ENCODE measurements at places on chromosomes 5 and 9.
A peak's percentile ranks its signal among the peaks of the same experiment; 100 is the strongest.

DNA sequence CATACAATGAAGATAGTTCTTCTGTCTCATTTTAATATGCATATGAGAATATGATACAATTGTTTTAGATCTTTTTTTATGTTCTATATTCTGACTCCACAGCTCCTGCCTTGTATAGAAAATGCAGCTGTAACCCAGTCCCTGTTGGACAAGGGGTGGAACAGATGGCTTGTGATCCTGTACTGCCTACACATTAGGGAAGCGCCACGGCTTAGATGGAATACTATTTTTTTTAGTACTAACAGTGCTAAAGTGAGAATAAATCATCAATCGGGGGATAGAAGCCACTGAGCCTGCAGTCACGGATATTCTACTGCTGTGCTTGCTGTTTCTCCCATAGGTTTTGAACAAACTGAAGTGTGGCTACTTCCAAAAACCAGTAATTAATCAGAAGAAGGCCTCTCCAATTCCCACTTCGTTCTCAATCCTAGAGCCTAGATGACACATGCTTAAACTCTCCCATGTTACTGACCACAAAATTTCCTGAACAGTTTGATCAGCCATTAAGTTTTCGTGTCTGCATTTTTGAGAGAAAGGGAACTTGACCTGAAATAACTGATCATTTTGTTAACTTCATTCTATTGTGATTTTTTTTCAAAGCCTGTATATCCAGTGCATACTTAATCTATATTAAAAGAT lies 150.3 kb downstream of the CDH18 start:
- no peak for DNase-seq

- no peak for DNase-seq
Observed at GRCh38 chr9:123049589-123050222, 16.2 kb downstream of the GPR21 start.

DNA sequence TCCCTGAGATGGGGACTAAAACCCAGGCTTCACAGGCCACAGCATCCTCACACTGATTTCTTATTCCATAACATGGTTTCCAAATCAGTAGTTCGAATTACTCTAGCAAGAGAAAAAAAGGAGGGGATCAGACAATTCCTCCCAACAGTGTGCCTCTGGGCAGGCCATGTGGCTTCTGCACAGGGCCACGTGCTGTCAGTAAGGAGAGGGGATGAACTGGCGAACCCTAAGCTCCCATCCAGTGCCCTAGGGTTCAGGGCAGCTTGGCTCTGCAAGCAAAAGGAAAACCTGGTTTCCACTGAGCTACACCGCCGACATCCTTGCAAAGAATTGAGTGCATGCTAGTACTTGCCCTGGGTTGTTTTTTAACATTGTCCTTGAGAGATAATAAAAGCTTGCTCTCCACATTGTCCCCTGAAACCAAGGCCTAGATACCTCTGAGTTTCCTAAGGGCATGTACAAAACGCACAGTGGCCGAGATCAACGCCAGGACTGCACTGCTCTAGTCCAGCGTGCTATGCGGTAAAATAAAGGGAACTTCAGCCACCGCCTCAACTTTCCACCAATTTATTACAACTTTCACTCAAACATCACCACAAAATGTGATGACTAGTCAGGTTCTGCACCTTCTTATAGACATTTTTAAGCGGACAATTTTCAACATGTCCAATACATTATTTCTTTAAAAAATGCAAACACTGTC lies 4.5 kb downstream of the CAMSAP1 start:
- no peak for DNase-seq

DNA sequence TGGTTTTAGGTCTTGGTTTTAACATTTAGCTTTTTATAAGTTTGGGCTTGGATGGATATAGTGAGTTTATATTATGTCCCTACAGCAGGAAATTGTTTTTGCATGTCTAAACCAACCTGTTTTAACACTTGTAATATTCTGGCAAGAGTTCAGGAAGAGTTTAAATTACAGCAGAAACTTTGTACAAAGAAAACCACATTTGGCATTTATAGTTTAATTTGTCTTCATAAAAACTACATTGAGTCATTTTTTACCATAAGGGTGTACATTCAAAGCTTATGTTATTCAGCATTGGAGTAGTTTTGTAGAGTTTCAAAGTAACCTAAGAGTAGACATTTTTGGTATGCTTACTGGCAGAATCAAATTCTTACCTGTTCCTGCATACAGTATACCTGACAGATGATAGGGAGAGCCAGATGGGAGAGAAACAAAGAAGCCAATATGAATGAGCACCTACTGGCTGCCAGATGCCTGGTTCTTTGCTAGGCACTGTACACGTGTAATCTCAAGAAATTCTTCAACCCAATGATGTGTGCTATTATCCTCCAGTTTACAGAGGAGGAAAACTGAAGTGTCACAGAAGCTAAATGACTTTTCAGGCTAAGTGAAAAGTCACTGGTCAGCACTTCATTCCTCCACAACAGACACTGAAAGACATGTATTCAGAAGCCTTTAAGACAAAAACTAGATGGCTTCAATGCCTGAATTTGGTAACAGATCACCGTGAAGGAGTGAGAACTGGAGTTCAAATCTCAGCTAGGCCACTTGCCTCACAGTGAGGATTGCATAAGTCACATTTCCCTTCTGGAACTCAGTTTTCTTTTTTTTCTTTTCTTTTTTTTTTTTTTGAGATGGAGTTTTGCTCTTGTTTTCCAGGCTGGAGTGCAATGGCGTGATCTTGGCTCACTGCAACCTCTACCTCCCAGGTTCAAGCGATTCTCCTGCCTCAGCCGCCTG lies 25.9 kb upstream of the ECM2 start:
- DNase-seq = peak; percentile 14

- DNase-seq = no peak
Observed at GRCh38 chr9:134969156-134970045, 51.7 kb upstream of the FCN1 start.

- DNase-seq = no peak
Observed at GRCh38 chr9:80507611-80508010, 935.8 kb downstream of the TLE4 start.

- no peak for DNase-seq
Observed at GRCh38 chr9:32581512-32582143, 8.7 kb upstream of the NDUFB6 start.

DNA sequence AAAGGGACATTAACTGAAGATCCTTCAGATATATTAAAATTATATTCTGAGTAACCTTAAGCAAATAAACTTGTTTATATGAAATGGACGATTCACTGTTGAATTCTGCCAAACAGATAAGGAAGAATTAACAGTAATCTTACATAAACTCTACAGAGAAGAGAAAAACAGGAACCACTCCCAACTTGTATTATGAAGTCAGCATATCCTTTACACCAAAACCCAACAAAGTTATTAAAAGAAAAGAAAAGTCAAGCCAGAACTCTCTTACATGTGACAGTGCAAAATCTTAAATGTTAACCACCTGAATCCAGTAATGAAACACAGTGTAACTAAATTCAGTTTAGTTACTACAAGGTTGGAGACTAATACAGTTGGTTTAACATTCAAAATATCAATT lies 185.8 kb downstream of the DEPDC1B start:
- no peak for DNase-seq

DNA sequence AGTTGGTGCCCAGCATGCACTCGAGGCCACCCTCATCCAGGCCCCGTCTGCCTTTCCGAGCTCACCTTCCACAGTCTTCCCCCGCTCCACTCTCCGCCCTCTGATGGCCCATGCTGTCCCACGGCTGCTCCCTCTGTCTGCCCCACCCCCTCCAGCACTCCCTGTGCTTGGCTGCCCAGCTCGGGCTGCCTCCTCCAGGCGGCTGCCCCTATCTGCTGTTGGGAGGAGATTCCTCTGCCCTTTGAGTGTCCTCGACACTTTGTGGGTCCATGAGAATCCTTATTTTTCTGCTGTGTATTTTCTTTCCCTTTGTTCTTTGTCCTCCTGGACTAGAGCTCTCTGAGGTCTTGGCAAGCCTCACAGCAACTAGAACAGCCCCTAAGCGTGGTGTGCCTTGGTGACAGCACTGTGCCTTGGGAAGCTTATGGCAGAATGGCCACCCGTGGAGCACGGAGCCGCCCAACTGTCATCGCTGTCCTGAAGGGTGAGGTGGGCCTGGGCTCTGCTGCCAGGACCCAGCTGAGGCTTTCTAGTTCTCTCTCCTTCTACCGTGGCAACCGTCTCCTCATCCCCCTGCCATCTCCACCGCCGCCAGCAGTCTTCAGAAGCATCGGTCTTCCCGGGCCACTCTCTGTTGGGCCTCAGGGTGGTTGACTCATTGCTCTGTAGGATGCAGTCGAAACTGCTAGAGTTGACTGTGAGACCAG lies 5.2 kb downstream of the NTMT1 start:
- no peak for DNase-seq

DNA sequence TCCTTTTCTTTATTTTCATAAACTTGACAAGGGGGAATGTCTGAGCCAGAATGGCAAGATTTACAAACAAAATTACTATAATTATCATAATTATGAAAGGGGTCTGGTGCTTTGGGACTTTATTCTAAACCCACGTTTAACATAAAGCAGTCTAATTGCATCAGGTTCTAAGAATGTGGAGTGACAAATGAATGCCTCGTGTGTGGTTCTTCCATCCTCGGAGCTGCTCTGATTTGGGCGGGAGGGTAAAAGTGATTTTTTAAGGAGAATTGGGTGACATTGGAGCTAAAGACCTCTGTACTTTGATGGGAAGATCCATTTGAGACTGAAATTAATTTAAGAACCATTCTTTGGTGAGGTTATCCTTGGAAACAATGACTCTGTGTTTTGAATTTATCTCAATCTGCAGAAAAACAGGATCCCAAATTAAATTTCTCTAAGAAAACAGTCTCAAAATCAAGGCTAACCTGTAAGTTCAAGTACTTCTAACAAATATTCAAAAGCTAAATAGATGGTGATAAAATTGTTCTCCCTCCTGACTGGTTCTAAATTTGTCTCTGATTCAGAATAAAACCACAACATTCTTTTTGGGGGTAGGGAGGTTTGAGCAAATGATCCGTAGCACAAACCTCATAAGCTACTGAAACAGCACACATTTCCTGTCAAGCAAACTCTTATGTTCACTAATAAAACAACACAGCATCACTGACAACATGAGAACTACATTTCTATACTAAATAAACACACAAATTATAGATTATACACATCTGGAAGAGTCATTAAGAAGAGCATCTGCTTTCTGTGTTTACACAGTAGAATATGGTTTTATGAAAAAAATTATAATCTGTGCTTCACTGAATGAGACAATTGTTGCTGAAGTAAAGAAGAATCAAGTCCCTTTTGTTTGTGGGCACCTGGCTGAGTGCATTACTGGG lies 85.5 kb downstream of the DCP2 start:
- peak; percentile 71 for DNase-seq

DNA sequence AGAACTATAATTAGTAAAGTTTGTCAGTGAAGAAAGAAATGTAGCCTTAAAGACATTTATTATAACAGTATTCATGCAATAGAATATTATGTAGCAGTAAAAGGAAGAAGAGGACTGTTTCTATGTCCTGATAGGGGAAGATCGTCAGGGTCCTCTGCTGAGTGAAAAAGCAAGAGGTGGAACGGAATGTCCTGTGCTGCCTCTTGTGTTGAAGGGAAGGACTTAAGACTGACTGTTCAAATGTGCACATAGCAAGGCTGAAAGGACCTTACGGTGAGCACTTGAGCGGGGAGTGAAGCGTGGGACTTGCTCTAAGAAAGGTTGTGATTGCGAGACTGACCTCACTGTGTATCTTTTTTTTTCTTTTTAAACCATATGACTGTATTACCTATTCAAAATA lies 63.2 kb downstream of the SNX24 start:
- no peak for DNase-seq

DNA sequence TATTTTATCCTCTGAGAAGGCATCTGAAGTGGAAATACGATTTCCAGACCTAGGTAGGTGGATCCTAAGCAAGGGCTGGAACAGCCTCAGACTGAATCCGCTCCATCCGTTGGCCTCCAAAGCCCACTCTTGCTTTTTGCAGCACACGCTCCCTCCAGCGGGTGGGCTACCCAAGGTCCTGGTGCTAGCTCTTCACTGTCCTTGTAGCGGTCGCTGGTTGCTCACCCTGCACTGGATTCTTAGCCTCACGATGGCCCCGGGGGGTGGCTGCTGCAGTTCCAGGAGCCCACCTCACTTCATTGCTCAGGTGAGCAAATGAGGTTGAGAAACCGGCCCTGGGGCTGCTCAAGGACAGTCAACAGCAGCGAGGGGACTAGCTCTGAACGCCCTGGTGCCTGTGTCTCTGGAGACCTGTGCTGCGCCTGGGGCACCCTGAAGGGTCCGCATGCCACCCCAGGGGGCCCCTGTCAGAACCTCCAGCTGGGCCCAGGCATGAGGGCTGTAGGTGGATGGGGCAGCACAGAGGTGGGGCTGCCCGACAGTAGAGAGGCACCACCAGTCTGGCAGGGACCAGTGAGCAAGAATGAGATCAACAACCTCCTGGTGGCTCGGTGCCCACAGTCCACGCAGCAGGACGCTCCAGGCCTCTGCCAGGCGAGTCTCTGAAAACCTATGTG lies 4.3 kb downstream of the MGAT4B start:
- no peak for DNase-seq

DNA sequence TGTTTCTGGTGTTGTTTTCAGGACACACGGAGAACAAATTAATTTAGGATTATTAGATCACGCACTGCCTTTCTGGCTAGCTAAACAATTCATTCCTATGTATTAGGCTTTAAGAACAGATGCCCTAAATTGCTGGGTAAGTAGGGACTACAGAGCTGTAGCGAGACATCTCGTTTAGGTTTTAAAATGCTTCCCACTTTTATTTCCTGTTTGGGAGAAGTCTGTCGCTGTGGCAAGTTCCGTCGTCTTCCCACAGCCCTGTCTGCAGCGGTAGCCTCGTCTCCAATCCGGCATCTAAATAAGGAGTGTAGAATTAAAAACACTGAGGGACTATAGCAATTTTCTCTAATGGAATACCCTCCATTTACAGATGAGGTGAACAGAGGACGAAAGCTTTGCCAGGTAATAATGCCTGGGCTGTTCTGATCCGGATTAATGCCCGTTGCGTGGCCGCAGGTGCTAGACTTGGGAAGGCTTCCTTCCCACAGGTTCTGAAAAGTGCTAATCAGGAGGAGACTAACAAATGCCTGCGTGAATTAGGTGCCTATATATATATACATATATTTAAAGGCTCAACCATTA lies 1.3 kb upstream of the TRIM36 start:
- DNase-seq = no peak

Measured in non-pigmented ciliary epithelial cell (primary cell).